Karpas-422 (cell line): ENCODE measurements at places on chromosomes 13 and 19. TPM values are rescaled to one million over a fixed set of nuclear protein-coding genes. Genes with fewer than 3 reads are reported as not detected.
A peak's percentile ranks its signal among the peaks of the same experiment; 100 is the strongest.

Gene LILRA6
- not detected in 2 replicates for total RNA-seq

Gene ZNF541
- not detected in 2 replicates for total RNA-seq

Gene ZNF729
- total RNA-seq: not detected in 2 replicates

Gene LILRA5
- total RNA-seq: not detected in 2 replicates

Gene NLRP4
- 28.2 and 30.2 TPM in 2 replicates for total RNA-seq

Gene STOML3
- not detected in 2 replicates for total RNA-seq

DNA sequence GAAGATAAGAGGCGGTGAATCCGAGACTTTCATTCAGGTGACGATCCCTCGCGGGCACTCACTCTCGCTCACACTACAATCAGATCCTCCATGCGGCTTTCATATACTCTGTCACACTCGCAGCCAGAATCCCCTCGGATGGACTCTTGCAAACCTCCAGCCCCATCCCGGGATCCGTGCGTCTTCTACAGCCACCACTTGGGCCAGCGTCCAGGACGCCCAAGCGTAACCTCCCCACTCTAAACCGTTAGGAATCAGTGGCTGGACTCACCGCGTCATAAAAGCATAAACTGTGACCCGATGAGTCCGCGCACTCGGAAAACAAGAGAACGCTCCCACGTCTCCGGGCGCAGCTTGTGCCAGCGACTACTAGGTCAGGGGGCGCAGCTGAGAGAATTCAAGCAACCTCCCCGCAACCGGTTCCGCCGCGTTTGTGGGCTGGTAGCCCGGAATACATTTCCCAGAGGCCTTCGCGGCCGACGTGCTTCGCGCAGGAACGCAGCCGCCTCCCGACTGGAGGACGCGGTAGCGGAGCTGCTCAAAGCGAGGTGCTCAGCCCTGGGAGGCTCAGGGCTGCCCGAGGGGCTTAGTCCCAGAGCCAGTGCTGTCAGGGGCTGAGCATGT lies 27.6 kb downstream of the ZNF607 start:
- H3K4me1 ChIP-seq: peaks cover 14% of the 10 kb centered on the region; the same call in 1 of the 2 replicates
- no peaks in the 10 kb centered on the region for H3K27me3 ChIP-seq
- peak overlapping the region; percentile 35 for H3K27ac ChIP-seq
- H3K36me3 ChIP-seq: peaks cover 7% of the 10 kb centered on the region
- H3K4me3 ChIP-seq: peak overlapping the region; percentile 85

GRCh38 chr13:100644371-100644770 lies 30.2 kb downstream of the TMTC4 start:
- H3K27ac ChIP-seq: no peak overlapping the region
- H3K4me3 ChIP-seq: no peak overlapping the region
- H3K27me3 ChIP-seq: no peaks in the 10 kb centered on the region
- H3K4me1 ChIP-seq: no peaks in the 10 kb centered on the region
- no peaks in the 10 kb centered on the region for H3K36me3 ChIP-seq

GRCh38 chr13:26677156-26677555 lies 83.4 kb downstream of the GPR12 start:
- H3K27ac ChIP-seq: no peak overlapping the region
- H3K4me3 ChIP-seq: no peak overlapping the region
- peaks cover 4% of the 10 kb centered on the region for H3K4me1 ChIP-seq
- no peak for DNase-seq
- H3K27me3 ChIP-seq: no peaks in the 10 kb centered on the region
